ENCODE measurements at places on chromosomes 2 and 18.

DNA sequence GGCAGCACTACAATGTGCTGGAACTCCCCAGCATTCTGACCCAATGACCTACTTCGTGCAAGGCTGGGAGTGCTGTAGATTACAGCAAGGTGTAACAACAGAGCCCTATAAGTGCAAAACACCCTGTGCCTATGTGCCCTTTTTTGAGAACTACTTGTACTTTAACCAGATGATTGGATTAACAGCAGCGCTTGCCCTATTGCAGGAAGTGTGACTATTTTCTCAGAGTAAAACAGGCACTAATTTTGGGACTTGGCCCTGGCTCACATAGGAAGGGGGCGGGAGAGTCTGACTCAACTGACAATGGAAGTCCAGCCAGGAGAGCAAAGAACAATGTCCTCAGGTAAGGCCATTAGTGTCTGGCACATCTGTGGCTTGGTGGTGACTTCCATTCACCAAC lies 35.6 kb upstream of the RNF125 start:
- DNase-seq, result no peak

DNA sequence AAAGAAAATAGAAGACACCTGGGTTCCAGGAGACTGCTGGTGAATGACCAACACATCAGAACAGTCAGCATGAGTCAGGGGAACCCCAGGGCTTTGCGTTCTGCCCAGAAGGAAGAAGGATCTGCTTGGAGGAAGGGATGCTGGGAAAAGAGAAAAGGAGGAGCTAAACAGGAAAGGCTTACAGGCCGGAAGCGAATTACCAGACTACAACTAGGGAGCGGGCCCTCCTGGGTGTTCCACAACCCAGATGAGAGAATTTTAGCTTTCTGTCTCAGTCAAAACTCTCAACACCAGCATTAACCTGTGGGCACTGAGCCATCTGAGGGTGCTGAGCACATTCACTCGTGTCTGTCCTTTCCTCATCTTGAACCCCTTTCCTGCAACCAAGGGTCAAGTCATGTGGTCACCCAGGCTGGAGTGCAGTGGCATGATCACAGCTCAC lies 19.2 kb downstream of the CDC42EP3 start:
- DNase-seq, result no peak

- no peak for DNase-seq
These were observed 23.6 kb downstream of the TMEM178A start for GRCh38 chr2:39689272-39689841.

DNA sequence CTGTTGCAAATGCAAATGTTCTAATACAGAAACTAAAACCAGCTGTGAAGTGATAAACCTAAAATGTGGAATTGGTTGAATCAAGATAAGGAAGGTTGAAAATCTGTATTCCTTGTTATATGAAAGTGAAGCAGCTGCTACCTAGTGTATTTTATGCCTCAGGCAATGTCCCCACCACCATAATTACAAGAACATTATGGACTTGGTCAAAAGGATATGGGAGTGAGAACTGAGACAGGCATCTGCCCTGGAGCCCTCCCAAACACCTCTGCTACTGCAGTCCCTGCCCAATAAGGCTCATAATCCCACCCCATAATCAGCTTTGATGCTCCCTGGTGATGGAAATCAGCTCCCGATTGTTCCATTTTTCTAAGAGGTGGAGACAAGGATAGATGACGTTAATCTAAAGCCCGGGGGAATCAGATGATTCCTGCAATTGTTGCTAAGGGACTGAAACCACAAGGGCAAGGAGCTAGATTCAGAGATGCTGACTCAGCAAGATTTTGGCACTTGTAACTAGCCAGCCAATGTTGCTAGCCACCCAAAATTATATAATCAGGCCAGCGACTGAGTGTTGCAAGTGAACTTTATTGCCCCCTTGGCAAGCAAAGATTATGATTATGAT lies 69.5 kb downstream of the EVA1A start:
- DNase-seq, result no peak

- DNase-seq, result no peak
These were observed 38.7 kb downstream of the FANCL start for GRCh38 chr2:58202404-58202803.

GRCh38 chr2:221468317-221468716 lies 103.8 kb downstream of the EPHA4 start:
- no peak for DNase-seq

GRCh38 chr2:232966122-232966521 lies 46.9 kb downstream of the NGEF start:
- DNase-seq, result no peak

- DNase-seq, result no peak
These were observed 5.8 kb downstream of the PSD4 start for GRCh38 chr2:113179446-113180045.

- DNase-seq, result no peak
These were observed 255.4 kb downstream of the LOXHD1 start for GRCh38 chr18:46401486-46402070.

- no peak for DNase-seq
These were observed 478.8 kb downstream of the PLCL1 start for GRCh38 chr2:198283146-198283545.

GRCh38 chr2:179354739-179355537 lies 90.3 kb upstream of the SESTD1 start:
- DNase-seq, result no peak

DNA sequence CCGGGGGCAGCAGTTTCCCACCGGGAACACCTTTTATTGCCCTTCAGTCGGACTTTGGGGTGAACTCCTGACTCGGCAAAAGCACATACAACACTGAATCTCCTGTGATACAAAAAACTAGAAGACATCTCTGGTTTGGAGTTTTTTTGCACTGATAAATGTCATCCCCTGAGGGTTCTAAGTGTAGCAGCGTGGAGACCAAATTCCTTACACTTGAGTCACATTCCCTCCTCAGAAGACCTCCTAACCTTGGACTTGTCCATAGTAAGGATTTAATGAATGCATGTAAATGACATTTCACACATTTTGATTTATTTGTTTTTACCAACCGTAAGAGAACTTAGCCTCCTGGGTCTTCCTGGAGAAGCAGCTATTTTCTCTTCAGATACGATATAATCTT lies 54.0 kb upstream of the GPR45 start:
- no peak for DNase-seq

GRCh38 chr2:111705711-111706336 lies 178.2 kb downstream of the ANAPC1 start:
- DNase-seq, result no peak

- DNase-seq, result peak; percentile 70
These were observed 17.7 kb downstream of the IWS1 start for GRCh38 chr2:127508631-127509034.

DNA sequence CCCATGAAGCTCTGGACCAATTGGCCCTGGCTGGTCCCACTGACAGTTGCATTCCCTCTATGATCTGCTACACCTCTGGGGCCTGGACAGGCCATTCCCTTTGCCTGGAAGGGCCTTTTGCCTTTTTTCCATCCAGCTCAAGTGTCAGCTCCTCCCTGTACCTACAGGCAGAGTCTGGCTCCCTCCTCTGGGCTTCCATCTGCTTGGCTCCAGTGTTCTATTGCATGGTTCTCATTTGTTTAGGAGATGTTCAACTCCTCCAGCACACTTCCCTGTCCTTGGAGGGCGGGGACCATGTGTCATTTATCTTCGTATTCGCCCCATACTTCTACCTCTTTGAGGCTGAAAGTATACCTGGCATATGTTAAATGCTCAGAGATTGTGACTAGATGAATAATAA lies 61.1 kb downstream of the PRKCE start:
- DNase-seq, result no peak

DNA sequence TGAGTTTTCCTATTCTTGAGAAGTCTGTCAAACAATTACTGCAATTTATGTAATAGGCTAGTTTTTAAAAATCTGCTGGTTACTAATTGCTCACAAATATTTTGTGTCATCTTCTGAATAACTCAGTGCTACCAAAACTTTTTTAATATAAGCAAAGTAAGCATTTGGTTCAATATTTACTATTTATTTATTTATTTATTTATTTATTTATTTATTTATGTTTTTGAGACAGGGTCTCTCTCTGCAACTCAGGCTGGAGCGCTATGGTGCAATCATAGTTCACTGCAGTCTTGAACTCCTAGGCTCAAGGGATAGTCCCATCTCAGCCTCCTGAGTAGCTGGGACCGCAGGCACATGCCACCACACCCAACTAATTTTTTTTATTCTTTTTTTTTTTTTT lies 60.4 kb upstream of the CDH20 start:
- DNase-seq, result no peak

DNA sequence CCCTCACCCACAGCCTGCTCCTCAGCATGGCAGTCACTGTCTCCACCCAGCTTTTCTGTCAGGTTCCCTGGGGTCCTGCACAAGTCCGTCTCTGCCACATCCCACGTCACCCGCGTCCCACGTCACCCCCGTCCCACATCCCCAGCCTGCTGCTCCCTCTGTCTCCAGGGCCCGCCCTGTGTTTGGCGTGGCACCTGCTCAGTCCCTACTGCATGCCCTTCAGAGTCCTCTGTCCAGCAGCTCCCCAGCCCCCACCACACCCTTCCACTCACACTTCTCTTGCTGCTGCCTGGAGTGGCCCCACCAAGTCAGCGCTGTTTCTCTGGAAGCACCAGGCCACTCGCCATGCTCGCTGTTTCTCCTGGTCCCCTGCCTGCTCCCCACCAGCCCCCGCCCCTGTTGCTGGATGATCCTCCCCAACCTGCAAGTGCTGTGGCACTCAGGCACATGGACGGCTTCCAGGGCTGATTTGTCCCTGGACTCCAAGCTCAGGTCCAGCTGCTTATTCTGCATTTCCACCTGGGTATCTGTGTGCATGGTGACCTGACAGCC lies 18.8 kb downstream of the ATG4B start:
- DNase-seq, result no peak

DNA sequence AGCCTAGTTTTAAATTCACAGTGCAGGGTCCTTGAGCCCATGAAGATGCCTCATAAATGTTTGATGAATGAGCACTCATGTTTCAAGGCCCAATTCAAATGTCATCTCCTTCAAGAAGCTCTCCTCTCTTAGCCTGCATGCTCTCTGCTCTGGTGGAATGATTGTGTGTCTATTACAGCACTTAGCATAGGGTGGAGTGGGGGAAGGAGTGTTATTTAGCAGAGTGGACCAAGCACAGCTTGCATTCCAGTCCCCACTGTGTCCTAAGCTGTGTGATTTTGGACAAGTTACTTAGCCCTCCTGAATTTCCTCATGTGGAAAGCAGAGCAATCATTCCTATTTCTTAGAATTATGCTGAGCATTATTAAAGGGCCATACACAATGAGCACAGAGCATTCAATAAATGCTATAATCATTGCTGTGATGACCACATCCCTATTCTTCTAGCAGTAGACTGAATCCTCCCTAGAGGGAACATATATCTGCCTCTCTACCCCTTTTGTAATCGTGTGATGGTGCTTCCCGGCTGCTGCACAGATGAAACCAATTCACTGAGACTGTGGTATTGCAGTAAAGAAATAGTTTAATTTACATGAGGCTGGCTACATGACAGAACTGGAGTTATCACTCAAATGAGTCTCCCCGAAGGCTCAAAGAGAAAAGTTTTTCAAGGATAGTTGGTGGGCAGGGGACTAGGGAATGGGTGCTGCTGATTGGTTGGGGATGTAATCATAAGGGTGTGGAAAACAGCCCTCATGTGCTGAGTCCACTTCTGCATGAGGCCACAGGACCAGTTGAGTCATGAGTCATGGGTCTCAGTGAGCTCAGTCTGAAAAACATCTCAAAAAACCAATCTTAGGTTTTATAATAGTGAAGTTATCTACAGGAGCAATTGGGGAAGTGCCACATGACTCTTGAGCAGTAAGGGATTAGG lies 173.4 kb upstream of the NDUFV2 start:
- no peak for DNase-seq

DNA sequence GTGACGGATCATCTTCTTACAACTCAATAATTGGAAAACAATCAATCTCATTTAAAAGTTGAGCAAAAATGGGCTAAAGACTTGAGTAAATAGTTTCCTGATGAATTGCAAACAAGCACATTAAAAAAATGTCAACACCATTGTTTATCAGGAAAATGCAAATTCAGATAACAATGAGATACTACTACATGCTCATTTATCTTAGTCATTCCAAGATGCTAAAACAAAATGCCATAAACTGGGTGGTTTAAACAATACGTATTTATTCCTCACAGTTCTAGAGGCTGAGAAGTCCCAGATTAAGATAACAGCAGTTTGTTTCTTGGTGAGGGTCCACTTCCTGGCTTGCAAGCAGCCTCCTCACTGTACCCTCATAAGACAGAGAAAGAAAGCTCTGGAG lies 359.6 kb downstream of the NR4A2 start:
- DNase-seq, result no peak

DNA sequence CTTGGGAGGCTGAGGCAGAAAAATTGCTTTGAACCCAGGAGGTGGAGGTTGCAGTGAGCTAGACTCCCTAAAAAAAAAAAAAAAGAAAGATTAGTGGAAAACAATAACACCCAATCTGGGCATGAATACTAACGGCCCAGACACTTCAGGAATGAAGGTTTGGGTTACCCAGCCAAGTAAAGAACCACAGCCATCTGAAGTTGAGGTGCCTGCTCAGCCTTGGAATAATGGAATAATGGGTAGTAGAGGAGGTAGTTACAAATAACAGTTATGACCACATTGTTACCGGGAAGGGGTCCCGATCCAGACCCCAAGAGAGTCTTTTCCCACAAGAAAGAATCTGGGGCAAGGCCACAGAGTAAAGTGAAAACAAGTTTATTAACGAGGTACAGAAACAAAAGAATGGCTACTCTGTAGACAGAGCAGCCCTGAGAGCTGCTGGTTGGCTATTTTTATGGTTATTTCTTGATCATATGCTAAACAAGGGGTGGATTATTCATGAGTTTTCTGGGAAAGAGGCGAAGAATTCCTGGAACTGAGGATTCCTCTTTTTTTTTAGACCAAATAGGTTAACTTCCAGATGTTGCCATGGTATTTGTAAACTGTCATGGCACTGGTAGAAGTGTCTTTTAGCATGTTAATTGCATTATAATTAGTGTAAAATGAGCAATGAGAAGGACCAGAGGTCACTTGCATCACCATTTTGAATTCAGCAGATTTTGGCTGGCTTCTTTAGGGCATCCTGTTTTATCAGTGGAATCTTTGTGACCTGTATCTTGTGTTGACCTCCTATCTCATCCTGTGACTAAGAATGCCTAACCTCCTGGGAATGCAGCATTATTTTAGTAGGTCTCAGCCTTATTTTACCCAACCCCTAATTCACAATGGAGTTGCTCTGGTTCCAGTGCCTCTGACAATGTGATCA lies 96.2 kb upstream of the HAAO start:
- DNase-seq, result no peak

DNA sequence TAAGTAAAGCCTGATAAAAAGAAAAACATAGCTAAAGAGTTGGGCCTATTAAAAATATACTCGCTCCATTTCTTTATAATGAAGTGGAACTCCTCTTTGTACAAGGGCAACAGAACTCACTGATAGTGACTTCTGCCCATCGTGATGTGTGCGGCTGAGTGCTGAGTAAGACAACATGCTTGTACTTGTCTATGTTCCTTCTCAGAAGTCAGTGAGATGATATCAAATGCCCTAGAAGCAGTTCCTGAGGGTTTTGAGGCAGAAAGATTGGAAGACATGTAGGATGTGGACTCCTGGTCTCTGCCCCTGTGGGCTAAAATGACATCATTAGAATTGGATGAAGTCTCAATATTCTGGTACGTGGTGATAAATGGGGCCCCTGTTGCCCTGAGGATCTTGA lies 73.8 kb downstream of the USP40 start:
- DNase-seq, result no peak

Data from GOT3 (cell line).